ENCODE measurements at places on chromosomes 3 and 15. TPM values are rescaled to one million over a fixed set of nuclear protein-coding genes. Genes with fewer than 3 reads are reported as not detected.

GRCh38 chr3:127224118-127224517 is 31.2 kb downstream of the PRR23E start:
- H3K4me1 ChIP-seq, result peaks cover 2% of the 10 kb centered on the region
- no peaks in the 10 kb centered on the region for H3K36me3 ChIP-seq
- H3K4me3 ChIP-seq, result no peak overlapping the region
- H3K27ac ChIP-seq, result no peak overlapping the region
- H3K27me3 ChIP-seq, result no peaks in the 10 kb centered on the region
- DNase-seq, result no peak

DNA sequence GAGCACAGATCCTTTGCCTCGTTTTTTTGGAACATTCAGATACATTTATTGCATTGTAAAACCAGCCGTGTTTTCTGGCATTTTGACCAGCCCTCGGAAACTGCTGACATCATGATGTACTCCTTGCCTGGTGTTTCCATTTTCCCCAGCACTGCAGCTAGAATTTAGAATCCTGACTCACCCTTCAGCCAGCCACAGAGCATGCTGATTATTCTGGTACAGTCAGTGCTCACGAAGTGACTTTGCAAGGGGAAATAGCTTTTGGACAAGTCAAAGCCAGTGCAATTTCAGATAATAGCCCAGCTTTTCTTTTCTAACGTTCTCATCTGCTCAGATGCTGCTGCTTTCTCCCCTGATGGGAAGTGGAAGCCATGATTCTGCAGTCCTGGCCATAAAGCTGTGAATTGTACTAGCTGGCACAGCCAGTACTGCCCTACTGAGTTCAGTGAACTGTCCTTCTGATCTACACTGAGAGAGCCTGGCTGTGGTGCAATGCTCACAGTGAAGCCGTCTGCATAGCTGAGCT is 12.1 kb upstream of the CNBP start:
- H3K27ac ChIP-seq, result no peak overlapping the region
- H3K27me3 ChIP-seq, result no peaks in the 10 kb centered on the region
- DNase-seq, result no peak
- H3K36me3 ChIP-seq, result no peaks in the 10 kb centered on the region
- no peaks in the 10 kb centered on the region for H3K4me1 ChIP-seq

DNA sequence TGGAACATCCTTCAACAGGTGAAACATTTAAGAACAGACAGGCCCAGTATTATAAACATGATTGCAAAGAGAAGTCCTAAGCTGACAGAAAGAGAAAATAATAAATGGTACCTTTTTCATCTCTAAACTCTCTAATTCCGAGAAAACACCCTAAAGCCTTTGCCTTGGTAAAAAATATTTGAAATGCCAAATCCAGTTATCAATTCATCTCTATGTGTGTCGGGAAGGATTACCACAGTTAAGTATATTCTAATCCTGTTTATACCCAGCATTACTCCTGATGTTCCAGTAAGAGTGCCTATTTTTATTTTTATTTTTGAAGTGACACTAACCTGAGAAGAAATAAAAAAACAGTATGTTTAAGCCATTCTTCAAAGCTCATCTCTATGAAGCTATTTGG is 219.3 kb upstream of the NANOGP8 start:
- H3K27ac ChIP-seq, result no peak overlapping the region
- no peaks in the 10 kb centered on the region for H3K4me1 ChIP-seq
- no peak for DNase-seq
- no peak overlapping the region for H3K4me3 ChIP-seq

FBXL2 gene
- total RNA-seq, result 0.39 TPM

DNA sequence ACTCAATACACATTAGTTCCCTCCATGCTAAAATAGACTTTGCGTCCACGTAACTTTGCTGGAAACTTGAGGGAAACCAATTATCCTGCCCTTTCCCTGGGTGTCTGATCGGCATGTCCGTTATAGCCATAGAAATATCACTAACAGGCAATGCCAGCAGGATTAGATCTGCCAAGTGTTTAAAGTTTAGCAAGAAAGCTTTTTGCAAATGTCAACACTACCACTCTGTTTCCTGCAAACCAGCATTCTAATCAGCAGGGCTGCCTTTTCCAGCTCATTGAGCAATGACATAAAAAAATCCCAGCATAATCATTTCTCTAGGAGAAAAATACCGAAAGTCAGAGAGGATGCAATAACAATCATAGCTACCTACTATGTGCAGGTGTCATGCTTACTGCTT is 60.9 kb downstream of the NOX5 start:
- DNase-seq, result no peak
- peaks cover 7% of the 10 kb centered on the region for H3K4me1 ChIP-seq
- H3K27ac ChIP-seq, result no peak overlapping the region
- H3K27me3 ChIP-seq, result no peaks in the 10 kb centered on the region
- H3K36me3 ChIP-seq, result no peaks in the 10 kb centered on the region
- no peak overlapping the region for H3K4me3 ChIP-seq

DNA sequence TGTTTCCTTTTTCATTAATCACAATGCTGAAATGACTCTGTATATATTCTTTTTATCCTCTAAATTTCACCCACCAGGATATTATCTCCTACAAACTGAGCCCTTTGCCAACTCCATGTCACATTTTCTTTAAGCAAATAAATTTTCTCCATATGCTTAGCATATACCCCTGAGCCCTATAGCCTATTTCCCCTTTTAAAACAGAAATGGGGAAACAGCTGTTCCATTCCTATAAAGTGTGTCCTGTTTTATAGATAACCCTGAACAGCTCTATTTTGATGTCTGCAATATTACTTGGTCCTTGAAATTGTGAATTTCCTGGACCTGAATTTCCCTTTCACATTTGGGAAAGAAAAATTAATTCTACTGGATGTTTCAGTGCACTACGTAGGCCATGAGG is 15.6 kb upstream of the FILIP1L start:
- H3K4me1 ChIP-seq, result no peaks in the 10 kb centered on the region
- no peak overlapping the region for H3K27ac ChIP-seq
- H3K27me3 ChIP-seq, result no peaks in the 10 kb centered on the region
- DNase-seq, result no peak
- no peaks in the 10 kb centered on the region for H3K36me3 ChIP-seq
- no peak overlapping the region for H3K4me3 ChIP-seq

GRCh38 chr15:40051616-40052415 is 12.8 kb upstream of the SRP14 start:
- no peak overlapping the region for H3K27ac ChIP-seq
- peaks cover 68% of the 10 kb centered on the region for H3K4me1 ChIP-seq
- DNase-seq, result no peak
- no peak overlapping the region for H3K4me3 ChIP-seq
- no peaks in the 10 kb centered on the region for H3K36me3 ChIP-seq
- no peaks in the 10 kb centered on the region for H3K27me3 ChIP-seq

DNA sequence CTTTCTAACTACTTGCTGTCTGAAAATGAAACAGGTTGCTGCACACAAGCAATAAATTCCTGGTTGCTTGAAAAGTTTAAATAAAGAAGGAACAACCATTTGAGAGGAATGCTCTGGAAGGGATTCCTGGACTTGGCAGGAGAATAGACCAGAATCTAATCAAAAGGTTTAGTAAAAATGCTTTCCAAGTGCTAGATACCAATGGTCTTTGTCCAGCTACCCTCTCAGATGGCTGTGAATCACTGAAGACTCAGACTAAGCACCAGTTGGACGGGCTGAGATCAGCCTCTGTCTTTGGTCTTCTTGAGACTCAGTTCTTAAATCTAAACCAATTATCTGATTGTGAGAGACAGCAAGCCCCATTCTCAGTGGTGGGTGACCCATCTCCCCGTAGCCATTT is 27.7 kb upstream of the LPP start:
- H3K36me3 ChIP-seq, result no peaks in the 10 kb centered on the region
- no peak overlapping the region for H3K27ac ChIP-seq
- DNase-seq, result no peak
- H3K4me1 ChIP-seq, result peaks cover 3% of the 10 kb centered on the region
- H3K4me3 ChIP-seq, result no peak overlapping the region

MKRN3 gene
- 5.8 TPM for total RNA-seq

- no peaks in the 10 kb centered on the region for H3K4me1 ChIP-seq
- H3K4me3 ChIP-seq, result no peak overlapping the region
Observed at GRCh38 chr3:117105686-117106085, 396.1 kb downstream of the TUSC7 start.

DNA sequence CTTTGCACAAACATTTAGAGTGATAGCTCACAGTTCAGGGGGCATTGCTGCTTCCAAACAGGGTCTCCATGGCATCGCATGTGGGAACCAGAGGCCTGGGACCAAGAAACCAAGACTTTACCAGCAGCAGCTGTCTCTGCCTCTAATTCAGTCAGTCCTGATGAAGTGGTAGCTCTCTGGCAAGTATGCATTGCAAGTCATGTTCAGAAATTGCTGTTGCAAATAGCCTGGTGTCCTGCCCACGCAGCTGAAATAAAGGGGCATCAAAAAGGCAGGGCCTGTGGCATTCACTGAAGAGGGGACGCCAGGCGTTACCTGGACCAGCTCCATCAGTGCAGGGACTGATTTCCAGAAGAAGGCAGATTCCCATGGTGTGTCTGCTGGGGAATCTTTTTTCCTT is 121.3 kb downstream of the CD47 start:
- DNase-seq, result no peak
- H3K4me1 ChIP-seq, result peaks cover 2% of the 10 kb centered on the region
- H3K36me3 ChIP-seq, result no peaks in the 10 kb centered on the region
- H3K27me3 ChIP-seq, result no peaks in the 10 kb centered on the region
- H3K4me3 ChIP-seq, result no peak overlapping the region

- DNase-seq, result no peak
- no peak overlapping the region for H3K27ac ChIP-seq
- H3K36me3 ChIP-seq, result no peaks in the 10 kb centered on the region
- H3K4me3 ChIP-seq, result no peak overlapping the region
Observed at GRCh38 chr15:84828086-84828908, 11.1 kb downstream of the ALPK3 start.

CD86 gene
- total RNA-seq, result not detected

ATP13A5 gene
- not detected for total RNA-seq
